CD8-positive, alpha-beta memory T cell (primary cell): ENCODE measurements at places on chromosomes 5 and 9.

GRCh38 chr9:120643061-120643460 is 63.1 kb upstream of the CDK5RAP2 start:
- no peak for DNase-seq

- no peak for DNase-seq
These were observed 46.6 kb downstream of the MVB12B start for GRCh38 chr9:126373241-126373640.

DNA sequence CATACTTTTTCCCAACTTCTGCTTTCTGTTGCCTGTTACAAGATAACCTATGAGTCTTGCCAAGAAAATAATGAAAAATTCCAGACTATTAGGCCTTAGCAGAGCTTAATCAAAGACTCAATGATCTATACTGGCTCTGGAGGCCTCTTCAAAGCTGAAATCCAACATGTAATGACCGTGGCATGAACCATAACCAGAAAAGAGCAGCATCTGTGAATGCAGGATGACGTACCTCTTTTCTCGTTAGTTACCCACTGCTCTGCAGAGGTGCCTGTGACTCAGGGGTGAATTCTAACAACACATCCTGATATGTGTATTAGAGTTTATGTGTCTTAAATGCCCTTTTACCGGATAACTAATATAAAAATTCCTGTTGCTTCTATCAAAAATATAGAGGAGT is 645.4 kb downstream of the PRELID2 start:
- DNase-seq, result no peak

DNA sequence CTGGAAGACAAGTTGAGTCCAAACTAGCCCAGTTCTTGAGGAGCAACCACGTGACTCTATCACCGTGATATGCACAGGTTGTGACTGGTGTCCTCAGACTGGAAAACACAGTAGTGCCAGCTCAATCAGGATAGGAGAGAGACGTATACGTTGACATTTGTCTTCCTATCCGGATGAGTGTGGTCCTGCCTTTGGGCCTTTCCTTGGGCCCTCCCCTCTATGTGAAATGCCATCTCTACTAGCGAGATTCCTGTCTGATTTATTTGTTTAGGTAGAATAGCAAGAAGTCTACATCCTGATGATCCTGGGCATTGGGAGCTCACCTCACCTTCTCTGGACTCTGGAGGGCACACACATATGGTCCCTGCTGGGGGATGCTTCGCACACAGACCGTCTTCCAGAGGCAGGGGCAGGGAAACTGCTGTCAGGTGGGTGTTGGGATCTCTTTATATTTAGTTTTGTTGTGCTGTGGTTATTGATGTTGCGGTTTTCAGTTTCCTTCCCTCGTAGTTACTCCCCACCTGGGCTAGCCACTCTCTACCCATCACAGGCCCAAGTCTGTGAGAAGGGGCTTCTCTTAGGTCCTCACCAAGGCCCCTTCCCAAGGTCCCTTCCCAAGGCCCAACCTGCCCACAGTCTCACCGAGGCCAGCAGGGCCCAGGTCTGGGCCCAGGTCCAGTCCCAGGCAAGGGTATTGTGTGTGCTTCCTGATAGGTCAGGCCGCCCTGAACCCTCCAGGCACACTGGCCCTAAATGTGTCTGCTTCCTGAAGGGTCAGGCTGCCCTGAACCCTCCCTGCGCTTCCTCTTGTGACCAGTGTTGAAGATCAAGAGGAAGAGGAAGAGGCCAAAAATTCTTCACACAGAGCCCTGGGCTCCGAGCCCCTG is 19.0 kb upstream of the SPINK4 start:
- DNase-seq, result no peak

DNA sequence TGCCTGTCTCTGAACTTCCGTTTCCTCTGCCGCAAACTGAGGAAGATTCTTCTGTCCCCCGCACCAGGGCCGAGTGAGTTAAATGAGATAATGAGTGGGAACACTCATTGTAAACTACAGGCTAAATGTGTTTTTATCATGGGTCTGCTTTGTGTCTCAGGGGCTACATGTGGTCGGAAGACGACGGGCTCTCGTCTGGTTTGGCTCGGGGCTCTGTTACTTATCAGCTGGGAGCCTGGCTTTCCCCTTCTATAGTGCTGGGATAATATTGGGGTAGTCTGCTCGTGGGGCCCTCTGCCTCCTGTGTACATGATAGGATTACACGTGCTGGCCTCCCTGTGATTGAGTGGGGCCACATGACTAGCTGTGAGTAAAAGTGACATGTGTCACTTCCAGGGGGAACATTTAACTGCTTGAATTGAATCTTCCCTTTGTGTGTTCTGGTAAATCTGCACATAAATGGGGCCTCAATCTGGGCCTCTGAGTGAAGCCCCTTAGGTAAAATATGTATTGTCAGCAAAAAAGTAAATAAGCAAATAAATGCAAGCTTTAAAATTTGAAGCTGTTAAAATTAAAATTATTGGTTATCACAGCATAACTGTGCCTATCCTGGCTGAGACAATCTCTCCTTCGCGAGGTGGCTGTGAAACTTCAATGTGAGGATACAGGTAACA is 86.9 kb upstream of the SH3PXD2B start:
- no peak for DNase-seq

- no peak for DNase-seq
These were observed 458.3 kb downstream of the TLE1 start for GRCh38 chr9:81231011-81231410.

- no peak for DNase-seq
These were observed 39.4 kb downstream of the LYRM7 start for GRCh38 chr5:131210151-131210510.

- no peak for DNase-seq
These were observed 169.8 kb upstream of the STK32A start for GRCh38 chr5:147065071-147065470.

- DNase-seq, result no peak
These were observed 12.6 kb downstream of the DNM1 start for GRCh38 chr9:128215491-128216409.

DNA sequence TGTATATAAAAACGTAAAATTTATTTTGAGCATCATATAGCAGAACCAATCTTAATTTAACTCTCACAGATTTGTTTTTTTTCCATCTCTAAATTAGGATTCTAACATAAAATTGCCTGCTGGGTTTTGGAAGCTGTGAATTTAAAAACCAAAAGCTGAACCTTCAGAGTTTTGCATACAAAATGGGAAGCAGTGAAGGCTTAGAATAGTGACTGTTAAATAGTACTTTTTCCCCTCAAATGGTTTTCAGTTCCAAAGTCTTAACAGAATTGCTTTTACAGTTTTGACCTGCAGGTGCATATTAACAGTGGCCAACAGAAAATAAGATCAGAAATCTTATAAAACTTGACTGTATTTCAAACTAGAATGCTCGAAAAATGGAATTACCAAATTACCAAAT is 55.1 kb upstream of the LVRN start:
- DNase-seq, result no peak

DNA sequence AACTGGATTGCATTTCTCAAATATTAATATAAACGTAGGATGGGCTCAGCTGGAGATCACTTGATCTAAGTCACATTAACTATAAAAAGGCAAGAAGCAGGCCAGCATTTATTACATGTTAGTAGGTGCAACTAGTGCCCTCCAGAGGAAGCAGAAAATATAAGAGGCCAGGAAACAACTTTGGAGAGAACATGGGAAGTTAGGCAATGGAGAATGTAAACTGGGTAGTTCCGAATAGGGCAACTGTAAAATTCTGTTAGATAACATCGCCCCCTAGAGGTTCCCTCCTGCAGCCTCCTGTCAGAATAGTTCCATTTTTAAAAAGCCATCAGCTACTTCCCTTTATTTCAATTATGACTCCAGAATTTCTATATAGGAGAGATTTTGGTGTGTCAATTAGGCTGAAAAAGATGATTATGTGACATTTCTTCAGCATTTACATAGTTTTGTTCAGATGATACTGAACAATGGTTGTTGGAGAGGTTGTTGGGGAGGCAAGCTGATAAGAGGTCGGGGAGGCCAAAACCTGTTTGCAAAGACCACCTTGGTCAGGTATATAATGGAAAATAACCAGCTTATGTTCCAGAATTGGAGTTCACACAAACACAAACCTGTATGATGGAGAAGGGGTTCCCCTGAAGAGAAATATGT is 22.4 kb downstream of the CCL28 start:
- DNase-seq, result peak; percentile 5

- DNase-seq, result no peak
These were observed 6.3 kb upstream of the KCNIP1 start for GRCh38 chr5:170497311-170498038.

DNA sequence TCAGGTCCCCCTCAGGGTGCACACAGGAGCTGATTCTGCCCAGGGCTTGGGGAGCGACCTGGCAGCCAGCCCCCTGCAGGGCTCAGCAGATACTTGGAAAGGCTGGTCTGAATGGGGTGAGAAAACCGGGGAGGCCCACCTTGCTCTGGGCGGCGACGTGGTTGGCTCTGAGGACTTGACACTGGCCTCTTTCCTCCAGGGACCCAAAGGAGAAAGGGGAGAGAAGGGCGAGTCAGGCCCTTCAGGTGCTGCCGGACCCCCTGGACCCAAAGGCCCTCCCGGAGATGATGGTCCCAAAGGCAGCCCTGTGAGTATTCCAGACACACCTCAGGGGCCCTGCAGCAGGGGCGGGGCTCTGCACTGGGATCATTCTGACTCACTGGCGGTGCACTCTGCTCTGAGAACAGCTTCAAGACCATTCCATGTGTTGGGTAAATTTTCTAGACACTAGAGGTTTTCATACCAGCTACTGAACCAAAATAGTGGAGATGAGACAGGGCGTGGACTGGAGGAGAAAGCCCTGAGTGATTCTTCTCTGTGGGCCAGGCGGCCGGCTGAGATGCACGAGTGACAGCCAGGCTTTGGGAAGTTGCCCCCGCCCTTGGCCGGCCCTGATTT is 65.9 kb upstream of the FCN2 start:
- DNase-seq, result no peak

- no peak for DNase-seq
These were observed 36.6 kb downstream of the DMRT3 start for GRCh38 chr9:1013021-1013420.

GRCh38 chr5:53080271-53080670 is 29.3 kb downstream of the MOCS2 start:
- DNase-seq, result no peak

DNA sequence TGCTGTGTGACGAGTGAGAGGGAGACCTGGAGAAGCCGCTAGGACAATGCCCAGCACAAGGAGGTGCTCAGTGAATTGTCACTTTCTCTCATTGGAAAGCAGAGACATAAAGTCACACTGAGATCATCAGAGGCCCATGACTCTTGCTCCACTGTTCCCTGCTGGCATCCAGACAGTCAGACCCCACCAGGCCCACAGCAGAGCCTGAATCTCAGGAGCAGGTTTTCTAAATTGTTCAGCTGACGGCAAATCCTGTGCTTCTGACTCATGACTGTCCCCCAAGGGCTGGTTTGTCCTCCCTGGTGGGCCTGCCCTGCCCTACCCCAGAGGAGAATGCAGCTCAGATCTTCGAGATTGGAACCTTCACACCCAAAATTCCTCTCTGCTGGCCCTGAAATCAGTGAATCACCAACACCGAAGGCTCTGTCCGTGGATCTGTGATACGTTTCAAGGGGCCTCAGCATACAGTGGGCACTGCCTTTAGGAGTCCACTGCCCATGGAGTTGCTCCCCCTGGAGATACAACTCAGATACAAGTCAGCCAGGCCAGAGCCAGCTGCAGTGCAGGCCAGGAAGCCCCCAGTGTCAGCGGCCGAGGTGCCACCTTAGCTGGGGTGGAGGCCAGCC is 2.7 kb downstream of the PTGES start:
- no peak for DNase-seq

DNA sequence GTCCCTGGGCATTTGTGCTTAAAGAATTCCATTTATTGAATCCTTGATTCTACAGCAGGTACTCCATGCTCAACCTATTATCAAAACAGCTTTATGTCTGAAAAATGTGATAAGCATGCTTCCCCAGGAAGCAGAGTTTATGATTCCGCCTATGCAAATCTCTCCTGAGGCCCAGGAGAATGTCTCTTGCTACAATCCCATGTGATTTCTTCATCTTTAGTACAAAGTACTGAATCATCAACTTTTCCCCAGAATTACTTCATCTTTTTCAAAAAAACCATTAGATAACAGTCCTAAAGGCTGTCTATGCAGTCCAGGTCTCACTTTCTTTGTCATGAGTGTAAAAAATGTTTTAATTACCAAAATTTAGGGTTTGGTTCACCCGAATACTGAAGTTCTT is 130.2 kb upstream of the ADAMTSL1 start:
- DNase-seq, result no peak

DNA sequence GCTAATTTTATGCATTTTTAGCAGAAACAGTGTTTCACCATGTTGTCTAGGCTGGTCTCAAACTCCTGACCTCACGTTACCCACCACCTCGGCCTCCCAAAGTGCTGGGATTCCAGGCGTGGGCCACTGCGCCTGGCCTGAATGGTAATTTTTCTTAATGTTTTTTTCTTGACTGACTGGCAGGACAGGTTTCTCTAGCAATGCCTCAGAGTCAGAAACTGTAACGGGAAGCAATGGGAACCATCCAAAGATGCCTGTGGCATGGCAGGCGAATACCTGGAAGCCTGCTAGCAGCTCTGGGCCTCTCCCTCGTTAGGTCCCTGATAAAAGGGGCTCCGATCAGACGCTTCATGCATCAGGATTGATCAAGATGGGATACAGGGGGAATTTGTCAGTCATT is 639.2 kb downstream of the NR2F1-AS1 start:
- DNase-seq, result no peak

- no peak for DNase-seq
These were observed 164.5 kb downstream of the BAAT start for GRCh38 chr9:101220341-101220740.

DNA sequence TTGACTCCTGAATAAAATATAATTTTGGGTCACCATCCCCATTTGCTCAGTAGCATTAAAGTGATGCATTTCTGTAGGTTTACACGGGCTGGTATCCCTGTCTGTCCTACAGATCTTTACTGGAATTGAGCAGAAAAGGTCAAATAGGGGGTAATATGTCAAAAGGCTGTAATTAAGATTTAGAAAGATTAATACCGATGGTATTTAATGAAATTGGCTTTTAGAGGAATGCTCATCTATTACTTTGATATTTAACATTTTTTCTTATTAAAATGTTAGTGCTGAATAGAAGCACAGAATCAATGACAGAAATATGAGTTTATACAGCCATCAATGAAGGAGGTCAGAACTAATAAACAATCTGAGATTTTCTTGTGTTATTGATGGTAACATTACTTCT is 1762.2 kb upstream of the WWC1 start:
- no peak for DNase-seq

- no peak for DNase-seq
These were observed 7.6 kb downstream of the DRD1 start for GRCh38 chr5:175436359-175436758.

- no peak for DNase-seq
These were observed 105.7 kb downstream of the INSYN2B start for GRCh38 chr5:169874621-169875020.

- DNase-seq, result no peak
These were observed 1.9 kb downstream of the SPTAN1 start for GRCh38 chr9:128554155-128554862.

DNA sequence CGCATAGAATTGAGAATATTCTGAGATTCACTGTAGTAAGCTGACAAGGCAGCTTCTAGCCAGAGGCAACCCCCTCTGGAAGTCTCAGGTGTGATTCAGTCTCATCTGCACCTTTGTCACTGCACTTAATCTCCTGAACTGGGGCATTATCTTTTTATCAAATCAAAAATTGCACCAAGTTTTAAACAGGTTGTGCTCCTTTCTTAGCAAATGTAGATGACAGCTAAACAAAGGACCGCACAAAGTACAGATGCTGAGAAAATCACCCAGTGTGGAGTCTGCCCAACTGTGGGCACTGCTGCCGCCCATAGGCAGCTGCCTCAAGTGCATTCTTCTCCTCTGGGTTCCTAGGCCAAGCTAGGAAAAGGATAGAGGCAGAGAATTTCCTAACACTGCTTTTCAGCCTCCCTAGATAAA is 51.1 kb downstream of the STARD4 start:
- no peak for DNase-seq
